ENCODE measurements at places on chromosomes 7 and 10.

DNA sequence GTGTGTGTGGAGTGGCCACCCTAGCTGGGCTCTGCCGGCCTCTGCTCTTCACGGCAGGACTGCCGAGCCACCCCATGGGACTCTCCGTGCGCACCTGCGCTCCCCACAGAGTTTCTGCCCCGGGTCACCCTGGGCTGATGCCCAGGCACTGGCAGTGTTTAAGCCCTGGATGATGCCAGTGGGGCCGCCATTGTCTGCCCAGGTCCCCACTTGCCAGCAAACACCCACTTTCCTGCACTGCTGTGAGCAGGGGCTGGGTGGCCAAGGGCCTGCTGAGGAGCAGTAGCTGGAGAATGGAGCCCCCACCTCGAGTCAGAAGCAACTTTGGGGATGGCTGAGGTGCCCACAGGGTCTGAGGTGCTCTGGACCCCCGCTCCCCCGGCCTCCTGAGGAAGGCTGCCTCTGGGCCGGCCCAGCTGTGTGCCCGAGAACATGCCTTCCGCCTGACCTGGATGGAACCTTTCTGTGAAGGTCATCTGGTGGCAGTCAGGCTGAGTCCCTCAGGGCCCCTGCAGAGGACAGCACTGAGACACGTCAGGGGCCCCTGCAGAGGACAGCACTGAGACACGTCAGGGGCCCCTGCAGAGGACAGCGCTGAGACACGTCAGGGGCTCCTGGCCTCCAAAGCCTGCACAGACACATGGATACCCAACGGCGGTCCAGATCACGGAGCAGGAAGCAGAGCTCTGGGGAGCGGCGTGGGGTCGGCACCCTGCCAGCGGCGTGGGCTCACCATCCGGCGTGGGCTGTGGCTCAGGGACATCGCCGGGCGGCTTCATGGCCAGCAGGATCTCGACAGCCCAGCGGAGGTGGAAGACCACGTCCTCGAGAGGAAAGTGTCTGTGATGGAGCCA lies 62.0 kb downstream of the CFAP46 start:
- no peak for DNase-seq

GRCh38 chr10:74334221-74334620 lies 183.2 kb downstream of the ADK start:
- DNase-seq, result no peak

- DNase-seq, result no peak
Observed at GRCh38 chr7:124460056-124460450, 305.5 kb downstream of the GPR37 start.

GRCh38 chr10:2908851-2909630 lies 158.3 kb upstream of the PFKP start:
- no peak for DNase-seq

- DNase-seq, result no peak
Observed at GRCh38 chr7:137535579-137535978, 192.0 kb upstream of the PTN start.

DNA sequence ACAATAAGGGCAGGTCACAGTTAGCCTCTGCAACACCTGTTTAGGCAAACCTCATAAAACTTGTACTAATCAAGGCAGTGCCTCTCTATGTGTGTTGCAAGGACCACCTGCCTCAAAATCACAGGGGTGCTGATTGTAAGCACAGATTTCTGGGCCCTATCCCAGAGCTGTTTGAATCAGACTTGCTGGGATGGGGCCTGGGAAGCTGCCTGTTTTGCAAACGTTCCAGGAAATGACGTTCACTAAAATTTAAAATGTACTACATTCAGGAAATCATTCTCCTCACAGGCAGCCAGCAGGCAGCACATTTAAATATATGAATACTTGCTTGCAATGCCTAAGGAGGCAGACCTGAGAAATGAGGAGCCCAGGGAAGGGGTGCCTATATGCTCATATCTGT lies 4.3 kb upstream of the GRM8 start:
- DNase-seq, result no peak

DNA sequence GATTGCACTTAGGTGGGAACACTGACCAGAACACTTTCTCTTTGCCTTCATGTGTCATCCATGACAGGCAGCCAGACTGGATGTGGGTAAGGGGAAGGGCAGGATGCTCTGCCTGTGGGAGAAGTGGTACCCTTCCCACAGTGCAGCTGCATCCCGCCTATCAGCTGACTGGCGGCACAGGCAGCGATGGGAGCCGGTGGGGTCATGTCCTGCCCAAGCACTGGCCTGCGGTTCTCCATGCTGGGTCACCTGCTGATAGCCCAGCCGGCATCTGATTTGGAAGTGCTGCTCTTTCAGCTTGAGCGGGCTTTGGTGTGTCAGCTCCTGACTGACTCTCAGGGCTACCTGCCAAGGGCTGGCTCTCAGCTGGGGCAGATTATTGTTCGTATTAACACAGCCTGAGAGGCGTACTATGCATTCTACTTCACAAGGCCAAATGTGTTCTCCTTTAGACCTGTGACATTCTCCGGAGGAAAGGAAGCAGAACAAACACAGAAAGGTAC lies 105.2 kb upstream of the PDLIM1 start:
- DNase-seq, result no peak

DNA sequence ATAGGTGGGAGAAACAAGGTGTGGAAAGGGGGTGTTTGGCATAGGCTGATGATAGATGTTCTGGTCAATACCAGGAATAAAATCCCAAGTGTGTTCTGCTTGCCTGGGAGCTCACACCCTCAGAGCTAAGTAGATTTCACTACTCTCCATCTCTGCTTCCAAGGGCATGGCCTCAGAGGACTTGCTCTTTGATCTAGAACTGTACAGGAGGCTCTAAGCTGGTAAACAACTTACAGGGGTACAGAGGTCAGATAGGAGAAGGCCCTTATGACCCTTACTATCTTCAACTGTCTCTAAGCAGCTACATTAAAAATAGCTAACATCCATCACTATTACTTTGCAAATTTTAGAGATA lies 221.5 kb upstream of the KLF14 start:
- no peak for DNase-seq
